ENCODE measurements at places on chromosomes 7 and 10. TPM values are rescaled to one million over a fixed set of nuclear protein-coding genes. Genes with fewer than 3 reads are reported as not detected.

The NUTM2A gene
- total RNA-seq, result 2.3 TPM

The AKAP9 gene
- 51.8 TPM for total RNA-seq

The ZCWPW1 gene
- 1.3 TPM for total RNA-seq

The SLC26A4 gene
- 0.33 TPM for total RNA-seq

The SLC35B4 gene
- 18.0 TPM for total RNA-seq

The LLCFC1 gene
- total RNA-seq, result not detected

Measured in smooth muscle cell of trachea (primary cell).